ENCODE measurements at places on chromosomes 2 and 18. TPM values are rescaled to one million over a fixed set of nuclear protein-coding genes. Genes with fewer than 3 reads are reported as not detected.
A peak's percentile ranks its signal among the peaks of the same experiment; 100 is the strongest.

Gene PTRHD1
- 17.6 TPM for total RNA-seq

Gene INSIG2
- total RNA-seq = 35.3 TPM

Gene ONECUT2
- under 0.01 TPM for total RNA-seq

Gene CAPN14
- 0.20 TPM for total RNA-seq

GRCh38 chr2:134206573-134206972 lies 47.3 kb upstream of the MGAT5 start:
- peak; percentile 46 for DNase-seq

Gene AGXT
- not detected for total RNA-seq

Gene MC5R
- not detected for total RNA-seq

DNA sequence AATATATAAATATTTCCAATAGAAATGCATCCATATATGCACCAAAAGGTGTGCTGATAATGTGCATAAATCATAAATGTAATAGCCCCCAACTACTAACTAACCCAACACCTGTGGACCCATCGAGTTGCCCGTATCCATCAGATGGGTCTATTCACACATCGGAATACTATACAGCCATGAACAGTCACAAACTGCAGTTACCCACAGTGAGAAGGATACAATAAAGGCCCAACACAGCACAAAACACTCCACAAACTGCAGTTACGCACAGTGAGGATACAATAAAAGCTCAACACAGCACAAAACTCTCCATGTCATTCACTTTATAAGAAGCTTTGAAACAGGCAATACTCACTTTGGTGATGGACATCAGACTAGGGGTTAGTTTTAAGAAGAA lies 145.3 kb upstream of the OTOS start:
- DNase-seq = no peak

Gene REG3G
- total RNA-seq = not detected

- no peak for DNase-seq
Observed at GRCh38 chr18:21205695-21206094, 36.3 kb upstream of the GREB1L start.

DNA sequence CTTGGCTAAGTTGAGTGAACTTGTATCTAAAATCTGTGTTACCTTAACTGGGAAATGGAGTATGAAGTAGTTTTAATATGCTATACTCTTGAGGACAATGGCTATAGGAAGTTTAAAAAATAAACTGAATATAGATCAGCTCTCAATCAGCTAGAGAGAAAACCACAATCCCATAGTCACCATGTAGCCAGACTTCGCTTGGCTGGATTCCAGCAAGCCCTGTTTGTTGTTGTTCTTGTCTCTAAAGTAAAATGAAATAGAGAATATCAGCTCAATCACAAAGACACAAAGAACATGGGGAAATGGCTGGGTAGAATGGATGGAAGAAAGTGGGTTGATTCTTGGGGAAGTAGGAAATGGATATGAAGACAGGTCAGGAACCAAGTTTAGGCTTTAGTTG lies 234.9 kb downstream of the PHLPP1 start:
- no peak for DNase-seq

DNA sequence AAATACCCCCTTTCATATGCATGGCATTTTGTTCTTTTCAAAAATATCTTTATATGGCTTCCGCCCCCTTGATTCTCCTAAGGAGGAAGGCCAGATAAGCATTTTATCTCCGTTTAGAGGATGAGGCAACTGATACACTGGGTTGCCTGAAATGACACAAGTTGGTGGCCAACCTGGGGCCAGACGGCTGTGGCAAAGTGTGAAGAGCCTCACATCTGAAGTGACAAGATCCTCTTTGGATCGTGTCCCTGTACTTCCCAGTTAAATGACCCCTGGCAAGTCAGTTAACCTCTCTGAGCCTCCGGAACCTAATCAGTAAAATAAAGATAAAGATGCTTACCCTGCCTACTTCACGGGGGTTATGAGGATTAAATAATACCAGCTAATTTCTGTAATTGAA lies 4.6 kb downstream of the SETBP1 start:
- no peak for DNase-seq
